ENCODE measurements at places on chromosomes 1 and 21. TPM values are rescaled to one million over a fixed set of nuclear protein-coding genes. Genes with fewer than 3 reads are reported as not detected.

DNA sequence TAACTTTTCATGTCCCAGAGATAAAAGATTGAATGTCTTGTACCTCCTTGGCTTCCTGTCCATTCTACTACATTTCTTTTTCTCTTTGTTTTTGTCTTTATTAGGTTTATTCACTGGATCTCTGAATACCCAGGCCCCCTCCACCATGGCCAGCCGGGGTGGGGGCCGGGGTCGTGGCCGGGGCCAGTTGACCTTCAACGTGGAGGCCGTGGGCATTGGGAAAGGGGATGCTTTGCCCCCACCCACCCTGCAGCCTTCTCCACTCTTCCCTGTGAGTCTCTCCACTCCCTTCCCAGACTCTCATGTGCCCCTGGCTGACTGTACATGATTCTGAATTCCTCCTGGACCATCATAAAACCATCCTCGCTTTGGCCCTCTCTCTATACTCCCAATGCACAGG is 10.2 kb downstream of the POLR3GL start:
- DNase-seq = no peak

DNA sequence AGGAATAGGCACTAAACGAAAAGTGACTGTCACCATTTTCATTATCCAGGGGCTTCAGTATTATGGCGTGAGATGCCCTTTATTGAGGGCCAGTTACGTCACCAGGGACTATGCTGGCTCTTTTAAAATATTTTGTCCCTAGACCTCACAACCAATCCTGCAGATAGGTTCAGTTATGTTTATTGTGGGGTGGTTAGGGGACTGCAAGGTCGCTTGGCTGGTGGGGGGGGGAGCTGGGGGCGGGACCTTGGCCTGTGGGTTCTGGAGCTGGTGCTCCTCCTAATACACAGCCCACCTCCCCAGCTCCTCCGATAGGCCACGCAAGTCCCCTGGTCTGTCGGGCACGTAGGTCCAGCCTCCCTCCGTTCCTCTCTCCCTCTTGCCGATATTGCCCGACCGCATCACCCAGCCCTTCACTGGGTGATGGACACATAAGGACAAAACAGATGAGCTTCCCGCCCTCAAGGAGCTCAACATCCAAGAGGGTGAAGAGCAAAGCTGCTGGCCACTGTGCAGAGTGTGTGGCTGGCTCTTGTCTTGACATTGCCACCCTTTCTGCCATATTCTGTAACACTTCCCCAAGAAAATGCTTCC is 271.8 kb downstream of the MATN1 start:
- no peak for DNase-seq

GRCh38 chr1:159554696-159555095 is 18.9 kb upstream of the OR10J5 start:
- DNase-seq = no peak

GRCh38 chr1:25131794-25132193 is 100.5 kb downstream of the SYF2 start:
- DNase-seq = no peak

The SLAMF6 gene
- polyA plus RNA-seq = 0.31 TPM

The FAM110D gene
- 0.98 TPM for polyA plus RNA-seq
